Karpas-422 (cell line): ENCODE measurements at places on chromosomes 5 and 9.

GRCh38 chr9:6917162-6917561, 159.4 kb downstream of the KDM4C start:
- no peak for DNase-seq

DNA sequence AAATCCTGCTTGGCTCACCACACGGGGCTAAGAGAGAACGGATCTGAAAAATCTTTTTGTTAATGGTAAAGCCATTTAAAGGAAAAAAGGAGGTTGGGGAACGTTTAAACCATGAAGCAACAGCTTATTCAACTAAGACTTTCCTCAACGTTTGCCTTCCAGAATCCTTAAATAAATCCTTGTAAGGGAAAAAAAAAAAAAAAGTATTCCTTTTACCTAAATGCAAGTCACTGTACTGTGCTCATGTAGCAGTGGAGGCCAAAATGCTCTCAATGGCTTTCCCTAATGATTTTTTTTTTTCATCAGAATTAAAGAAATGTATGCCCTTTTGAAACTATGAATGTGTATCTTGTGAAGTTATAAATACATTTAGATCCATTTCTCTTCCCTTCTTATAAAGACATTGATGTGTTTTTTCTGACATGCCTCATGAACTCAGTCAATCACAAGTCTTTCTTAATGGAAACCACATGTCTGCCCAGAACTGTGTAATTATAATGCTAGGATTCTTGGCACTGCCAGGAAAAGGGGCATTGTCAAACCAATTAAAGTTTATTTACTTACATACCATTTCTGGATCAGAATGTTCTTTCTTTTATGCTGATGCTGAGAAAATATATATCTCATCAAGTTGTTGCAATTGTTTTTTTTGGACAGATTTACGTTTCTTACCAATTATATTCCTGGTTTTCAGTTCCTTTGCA, 107.5 kb downstream of the EBF1 start:
- DNase-seq: no peak

DNA sequence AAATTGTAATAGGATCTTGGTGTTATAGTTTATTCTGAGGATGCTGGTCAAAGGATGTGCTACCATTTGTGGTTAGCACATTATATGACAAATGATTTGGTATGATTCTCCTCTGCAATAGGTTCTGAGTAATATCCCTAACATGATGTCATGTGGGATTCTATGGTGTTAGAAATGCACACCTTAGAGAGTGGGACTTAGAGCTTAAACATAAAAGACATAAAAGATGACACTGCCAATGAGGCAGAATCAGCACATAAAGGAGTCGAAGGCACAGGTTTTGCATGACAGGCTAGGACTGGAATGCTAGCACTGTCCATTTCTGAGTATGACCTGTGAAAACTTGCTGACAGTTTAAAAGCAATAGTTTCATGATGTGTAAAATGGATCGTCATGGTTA, 100.4 kb downstream of the OSTF1 start:
- no peak for DNase-seq

DNA sequence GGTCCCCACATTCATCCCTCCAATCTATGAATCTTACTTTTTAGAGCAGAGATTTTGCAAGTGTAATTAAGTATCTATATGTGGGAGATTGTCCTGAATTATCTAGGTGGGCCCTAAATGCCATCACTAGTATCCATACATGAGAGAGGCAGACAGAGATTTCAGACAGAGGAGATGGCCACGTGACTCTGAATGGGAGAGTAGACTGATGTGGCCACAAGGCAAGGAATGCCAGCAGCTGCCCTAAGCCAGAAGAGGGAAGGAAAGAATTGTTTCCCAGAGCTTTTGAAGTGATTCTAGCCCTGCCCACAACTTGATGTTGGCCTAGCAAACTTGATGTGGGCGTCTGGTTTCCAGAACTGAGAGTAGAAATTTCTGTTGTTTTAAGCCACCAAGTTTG, 90.1 kb upstream of the PCAT7 start:
- DNase-seq: no peak

DNA sequence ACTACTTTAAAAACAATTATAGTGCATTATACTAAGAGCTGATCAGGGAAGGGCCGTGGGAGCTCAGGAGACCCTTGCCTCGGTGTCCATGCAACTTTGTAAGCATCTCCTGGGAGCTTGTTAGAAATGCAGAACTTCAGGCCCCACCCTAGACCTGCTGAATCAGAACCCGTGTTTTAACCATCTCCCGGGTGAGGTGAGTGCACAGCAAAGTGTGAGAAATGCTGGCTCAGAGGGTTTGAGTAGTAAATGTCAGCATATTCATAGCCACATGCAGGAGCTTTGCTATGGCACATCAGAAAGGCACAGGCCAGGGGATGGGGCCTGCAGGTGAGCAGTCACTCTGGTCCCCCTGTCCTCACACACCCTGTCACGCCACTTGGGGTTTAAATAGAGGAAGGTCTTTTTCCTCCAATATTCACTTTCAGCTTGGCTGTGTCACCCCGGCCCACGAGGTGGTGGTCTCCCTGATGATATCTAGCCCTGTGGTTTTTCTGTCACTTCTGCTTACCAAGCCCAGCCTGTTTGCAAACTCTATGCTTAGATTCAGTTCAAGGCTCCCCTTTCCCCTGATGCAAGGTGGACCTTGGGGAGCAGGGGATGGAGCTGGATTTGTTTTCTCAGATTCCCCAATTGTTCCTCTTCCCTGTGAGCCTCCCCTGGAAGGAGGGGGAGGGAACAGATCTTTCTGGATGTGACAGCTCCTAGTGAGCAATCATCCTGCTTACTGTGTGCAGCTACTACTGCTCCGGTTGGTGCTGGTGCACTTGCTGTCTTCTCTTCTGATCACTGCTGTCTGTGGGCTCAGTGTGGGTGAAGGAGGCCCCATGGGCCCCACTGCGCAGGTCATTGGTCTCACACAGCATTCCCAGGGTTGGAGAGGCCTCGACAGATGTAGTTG, 51.8 kb upstream of the TGFBR1 start:
- no peak for DNase-seq

GRCh38 chr5:177557041-177557647, 2.8 kb upstream of the FAM193B start:
- peak; percentile 75 for DNase-seq

GRCh38 chr9:115649991-115650472, 503.6 kb upstream of the PAPPA start:
- no peak for DNase-seq

DNA sequence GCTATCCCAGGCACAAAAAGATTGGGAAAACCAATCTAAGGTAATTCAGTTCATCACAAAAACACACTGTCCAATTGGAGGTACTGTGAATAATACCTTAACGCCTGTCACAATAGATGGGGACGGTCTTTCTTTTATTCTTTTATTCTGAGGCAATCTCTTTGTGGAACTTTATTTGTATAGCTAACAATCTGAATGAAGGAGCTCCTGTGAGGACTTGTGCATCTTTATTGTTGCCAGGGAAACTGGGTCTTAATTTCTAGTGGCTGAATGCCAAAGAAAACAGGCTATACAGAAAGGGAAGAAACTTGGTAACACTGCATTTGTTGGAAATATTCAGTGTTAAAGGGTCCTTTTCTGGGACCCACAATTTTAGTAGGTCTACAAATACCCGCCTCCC, 546.9 kb upstream of the C9orf72 start:
- DNase-seq: no peak

GRCh38 chr9:103731541-103731940, 362.6 kb upstream of the SMC2 start:
- no peak for DNase-seq

DNA sequence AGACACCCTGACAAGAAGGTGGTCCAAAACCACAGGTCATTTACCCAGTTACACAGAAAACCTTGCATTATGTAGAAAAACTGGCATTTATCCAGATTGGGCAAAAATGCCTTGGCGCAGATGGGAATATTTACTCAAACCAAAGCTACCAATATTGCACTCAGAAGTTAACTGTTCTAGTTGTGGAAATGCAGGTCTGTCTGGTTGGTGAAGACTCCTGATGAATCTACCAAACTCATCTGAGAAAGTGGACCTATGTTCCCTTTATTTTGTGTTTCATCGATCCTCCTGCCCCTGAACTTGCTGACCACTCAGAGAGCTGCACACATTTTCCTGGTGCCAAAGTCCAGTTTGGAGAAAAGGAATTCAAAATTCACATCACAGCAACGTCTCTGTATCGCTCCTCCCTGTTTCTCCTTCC, 85.2 kb upstream of the ALDH1A1 start:
- no peak for DNase-seq

GRCh38 chr9:8014997-8015682, 215.6 kb upstream of the DMAC1 start:
- no peak for DNase-seq

DNA sequence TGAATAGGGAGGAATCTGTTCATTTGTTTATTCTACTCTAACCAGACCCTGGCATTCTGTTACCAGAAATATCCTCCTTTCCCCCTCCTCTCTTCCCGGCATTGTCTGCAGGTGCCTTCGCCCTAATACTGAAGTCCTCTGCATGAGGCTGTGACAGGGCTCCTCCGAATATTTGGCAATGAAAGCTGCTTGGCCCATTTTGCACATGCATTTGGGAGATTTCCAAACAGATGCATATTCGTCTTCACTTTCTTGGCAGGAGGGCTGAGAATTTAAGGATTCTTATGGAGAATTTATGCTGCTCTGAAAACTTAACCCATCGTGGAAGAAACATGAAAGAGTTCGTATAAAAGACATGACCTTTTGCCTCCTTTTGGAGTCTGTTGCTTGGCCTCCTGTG, 484.0 kb downstream of the ZNF608 start:
- DNase-seq: no peak

- no peak for DNase-seq
Measured at GRCh38 chr5:98064118-98064685, 709.3 kb upstream of the RGMB start.

DNA sequence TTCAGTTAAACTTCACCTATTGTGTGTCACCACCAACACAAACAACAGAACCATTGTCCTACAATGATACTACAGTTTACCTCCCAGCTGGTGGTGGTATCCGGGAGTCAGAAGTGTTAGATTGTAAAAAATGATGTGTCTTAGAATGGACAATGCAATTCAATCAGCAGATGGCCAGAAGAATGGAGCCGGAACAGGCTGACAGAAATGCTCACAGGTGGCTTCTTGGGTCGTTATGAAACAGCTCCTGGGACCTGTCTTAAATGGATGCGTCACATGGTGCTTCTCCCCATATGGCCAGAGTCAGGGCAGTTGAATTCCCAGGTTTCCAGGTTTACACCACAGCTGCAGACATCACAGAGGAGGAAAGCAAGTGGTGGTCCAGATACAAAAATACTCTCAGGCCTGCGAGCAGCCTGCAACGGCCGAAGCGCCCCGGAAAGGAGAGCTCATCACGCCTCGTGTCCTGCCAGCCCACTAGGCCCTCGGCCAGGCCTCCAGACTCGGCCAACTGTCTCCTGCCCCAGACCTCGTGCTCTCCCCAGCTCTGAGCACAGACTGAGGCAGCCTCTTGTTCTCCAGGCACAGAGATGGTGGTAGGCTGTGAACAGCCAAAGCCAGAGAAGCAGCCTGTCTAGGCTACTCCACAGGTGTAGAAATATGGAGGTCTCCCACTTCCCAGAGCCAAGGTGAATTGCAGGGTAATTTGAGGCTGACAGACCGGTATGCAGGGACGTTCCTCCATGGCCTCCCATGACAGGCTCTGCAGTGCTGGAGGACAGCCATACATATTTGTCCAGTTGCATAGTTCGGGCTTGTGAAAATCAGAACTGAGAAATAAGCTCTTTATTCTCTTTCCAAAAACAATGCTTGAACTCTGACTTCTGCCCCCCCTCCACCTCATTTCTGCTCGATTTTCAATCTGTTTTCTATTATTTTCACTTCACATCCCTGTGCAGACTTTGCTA, 98.5 kb upstream of the SPATA31C2 start:
- no peak for DNase-seq

- DNase-seq: no peak
Measured at GRCh38 chr9:132622159-132622558, 39.8 kb downstream of the BARHL1 start.

DNA sequence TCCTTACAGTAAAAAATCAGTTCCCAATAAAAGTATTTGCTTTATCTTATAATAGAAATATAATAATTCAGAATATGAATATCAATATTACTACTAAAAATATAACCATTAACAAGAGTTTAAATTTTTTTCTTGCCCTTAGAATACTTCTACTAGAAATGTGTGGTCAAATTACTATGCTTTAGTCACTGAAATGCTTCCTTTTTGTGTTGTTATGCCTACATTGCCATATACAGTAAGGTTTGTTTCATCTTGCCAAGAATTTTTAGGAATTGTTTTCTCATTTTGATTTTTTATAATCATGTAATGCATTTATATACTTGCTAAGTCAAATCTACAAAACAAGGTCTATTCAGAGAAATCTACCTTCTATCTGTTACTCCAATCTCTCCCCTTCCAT, 181.7 kb downstream of the CDK5RAP2 start:
- no peak for DNase-seq

DNA sequence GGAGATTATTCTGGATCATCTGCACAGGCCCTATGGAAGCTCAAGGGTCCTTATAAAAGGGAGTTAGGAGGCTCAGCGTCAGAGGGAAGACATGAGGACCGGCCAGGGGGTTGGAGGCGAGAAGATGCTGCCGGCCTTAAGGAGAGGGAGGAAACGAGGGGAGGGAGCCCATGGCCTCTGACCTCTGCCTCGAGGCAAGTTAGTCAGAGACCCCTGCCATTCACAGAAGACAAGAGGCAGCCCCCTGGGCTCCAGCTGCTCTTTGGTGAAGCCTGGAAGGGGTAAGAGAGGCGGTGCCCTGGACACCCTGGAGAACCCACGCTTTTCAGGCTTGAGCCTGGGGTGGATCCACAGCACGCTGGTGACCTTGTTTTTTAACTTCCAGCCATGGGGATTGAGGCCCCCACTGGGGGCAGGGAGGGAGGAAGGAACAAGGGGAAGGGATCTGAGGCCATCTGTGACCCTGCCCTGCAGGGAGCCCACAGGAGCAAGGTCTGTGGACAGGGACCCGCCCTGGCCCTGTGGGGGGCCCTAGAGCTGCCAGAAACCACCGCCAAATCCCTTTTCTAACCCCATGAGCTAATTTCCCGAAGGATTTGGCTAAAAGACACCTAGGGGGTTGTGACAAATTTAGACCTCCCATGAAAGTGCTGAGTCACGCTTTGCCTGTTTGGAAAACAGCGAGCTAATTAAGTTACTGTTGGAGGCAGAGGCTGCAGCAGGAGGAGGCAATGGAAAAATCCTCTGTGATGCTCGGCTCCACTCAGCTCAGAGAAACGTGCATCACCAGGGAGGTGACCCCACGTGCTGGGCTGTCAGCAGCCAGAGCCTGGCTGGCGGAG, 49.7 kb downstream of the OLFM1 start:
- no peak for DNase-seq
